GM12865 (cell line): ENCODE measurements at places on chromosomes 5 and 9.

DNA sequence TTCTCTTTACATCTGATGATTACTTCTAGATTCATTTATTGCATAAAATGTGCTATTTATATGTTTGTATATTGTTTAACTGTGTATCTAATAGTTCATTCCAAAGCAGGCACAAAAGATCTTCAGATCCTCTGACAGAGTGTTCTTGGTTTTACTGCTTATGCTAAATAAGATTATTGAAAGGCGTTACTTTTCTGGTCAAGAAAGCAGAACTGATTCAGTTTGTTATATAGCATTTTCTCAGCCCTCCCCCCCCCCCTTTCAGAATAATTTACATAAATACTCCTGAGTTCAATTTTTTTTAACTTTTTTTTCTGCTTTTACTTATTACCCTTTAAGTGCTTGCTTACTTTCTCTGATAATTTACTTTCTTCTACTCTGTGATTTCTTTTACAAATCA lies 15.4 kb downstream of the CDC42SE2 start:
- peak; percentile 69 for DNase-seq

GRCh38 chr9:85640425-85640824 lies 101.3 kb downstream of the AGTPBP1 start:
- no peak for DNase-seq

GRCh38 chr5:155836089-155836803 lies 490.7 kb upstream of the SGCD start:
- DNase-seq: no peak

DNA sequence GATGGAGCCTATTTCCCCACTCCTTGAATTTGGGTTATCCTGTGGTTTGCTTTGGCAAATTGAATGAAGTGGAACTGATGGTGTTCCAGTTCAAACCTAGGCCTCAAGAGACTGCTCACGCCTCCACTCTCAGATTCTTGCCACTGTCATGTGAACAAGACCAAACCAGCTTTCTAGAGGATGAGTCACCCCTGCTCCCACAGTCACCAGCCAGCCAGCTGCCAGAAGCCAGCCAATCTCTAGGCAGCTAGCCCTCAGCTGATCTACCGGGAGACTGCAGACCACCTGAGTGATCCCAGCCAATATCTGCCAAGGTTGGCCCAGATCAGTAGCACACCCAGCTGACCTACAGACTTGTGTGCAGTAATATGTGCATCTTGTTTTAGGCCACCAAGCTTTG lies 300.6 kb downstream of the TMEM38B start:
- no peak for DNase-seq

GRCh38 chr5:92977846-92978540 lies 603.0 kb downstream of the NR2F1-AS1 start:
- DNase-seq: no peak

DNA sequence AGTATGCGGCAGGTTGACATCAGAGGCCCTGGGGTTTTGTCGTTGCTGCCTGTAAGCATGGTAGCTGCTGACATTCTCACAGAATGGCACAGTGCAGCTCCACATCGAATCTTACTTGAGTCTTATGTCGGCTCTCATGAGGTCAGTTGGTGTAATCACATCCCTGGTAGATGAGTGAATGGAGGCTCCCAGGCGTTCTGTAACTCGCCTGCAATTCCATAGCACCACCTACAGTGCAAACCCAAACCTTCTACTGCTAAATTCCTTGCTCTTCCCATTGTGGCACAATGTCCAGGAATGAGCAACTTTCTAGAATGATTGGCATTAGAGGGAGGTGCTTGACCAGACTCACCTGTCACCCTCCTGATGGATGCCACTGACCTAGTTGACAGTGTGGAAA lies 578.4 kb downstream of the CCDC171 start:
- DNase-seq: no peak

DNA sequence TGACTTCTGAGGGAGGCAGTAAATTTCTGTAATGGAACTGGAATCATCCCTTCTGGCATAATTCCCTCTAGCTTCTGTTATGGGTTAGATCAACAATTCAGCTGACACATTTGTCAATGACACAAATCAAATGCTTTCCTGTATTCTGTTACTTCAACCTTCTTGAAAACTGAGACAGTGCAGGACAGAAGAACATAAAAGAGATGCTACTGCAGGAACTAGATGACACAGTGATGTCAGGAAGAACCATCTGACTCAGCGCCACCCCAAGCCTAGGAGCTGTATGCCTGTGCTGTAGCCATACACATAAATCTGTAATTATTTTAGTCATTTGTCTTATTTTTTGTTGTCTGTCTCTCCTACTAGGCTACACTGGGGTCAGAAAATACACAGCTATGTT lies 18.2 kb upstream of the CEP120 start:
- peak; percentile 72 for DNase-seq

DNA sequence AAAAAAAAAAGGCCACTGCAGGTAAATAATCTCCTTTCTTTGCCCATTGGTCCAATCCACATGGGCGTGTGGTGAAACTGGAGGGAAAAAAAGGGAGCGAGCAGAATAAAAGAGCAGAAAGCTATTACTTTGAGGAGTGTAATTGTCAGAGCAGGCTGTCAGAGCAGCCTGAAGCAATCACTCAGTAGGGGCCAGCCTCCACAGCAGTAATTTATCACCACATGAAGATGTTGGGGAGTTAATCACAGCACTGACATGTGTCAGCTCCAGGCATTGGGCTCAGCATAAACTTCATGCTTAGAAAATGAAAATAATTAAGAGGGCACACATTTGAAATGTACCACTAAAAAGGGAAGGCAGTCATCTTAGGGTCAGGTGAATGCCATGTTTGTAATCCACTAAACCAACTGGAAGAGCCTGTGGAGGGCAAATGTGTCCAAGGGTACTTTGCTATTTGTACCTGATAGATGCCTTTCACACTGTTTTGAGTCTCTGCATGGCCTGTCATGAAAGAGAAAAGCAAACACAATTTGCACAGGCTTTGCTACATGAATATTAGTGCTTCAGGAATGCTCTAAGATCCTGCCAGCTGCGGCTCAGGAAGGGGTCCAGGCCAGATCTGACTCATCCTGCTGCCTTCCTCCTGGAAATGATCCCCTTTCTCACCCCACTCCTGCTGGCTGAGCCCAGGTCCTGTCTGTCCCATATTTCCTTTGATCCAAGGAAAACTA lies 2.9 kb upstream of the PTGER4 start:
- DNase-seq: no peak

GRCh38 chr5:67170767-67171166 lies 25.8 kb downstream of the CD180 start:
- no peak for DNase-seq

GRCh38 chr5:83015676-83016075 lies 61.5 kb downstream of the TMEM167A start:
- no peak for DNase-seq

DNA sequence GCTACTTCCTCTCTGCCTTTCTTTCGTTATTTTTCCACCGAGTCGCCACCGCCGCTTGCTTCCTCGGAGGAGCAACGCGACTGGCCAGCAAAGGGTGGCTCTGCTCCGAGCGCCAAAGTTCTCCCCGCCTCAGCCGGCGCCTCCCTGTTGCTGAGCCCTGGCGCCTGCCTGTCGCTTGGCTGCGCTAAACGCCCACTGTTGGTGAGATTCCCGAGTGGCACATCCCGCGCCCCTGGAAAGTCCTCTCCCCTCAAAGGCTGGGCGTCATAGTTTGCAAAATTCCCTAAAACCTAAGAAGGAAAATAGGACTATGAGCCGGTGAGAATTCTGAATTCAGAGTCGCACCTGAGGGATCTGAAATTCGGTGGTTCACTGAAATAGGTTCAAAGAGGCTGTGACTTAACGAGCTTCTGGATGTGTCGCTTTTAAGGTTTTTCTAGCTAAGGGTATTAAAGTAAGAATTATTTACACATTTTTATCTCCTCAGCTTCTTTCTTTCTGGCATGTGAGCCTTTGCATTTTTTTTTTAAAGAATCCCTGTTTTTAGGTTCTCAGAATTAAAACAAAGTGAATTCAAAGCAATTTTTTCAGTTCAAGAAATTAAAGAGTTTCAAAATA lies at the start of gene GRIN3A:
Gene GRIN3A, minus strand, starts transcription at position 82 of the 618 bp plus-strand sequence. CDS start 668 bp downstream, outside the sequence.
- DNase-seq: no peak

GRCh38 chr5:15420201-15420600 lies 79.8 kb upstream of the FBXL7 start:
- DNase-seq: no peak

DNA sequence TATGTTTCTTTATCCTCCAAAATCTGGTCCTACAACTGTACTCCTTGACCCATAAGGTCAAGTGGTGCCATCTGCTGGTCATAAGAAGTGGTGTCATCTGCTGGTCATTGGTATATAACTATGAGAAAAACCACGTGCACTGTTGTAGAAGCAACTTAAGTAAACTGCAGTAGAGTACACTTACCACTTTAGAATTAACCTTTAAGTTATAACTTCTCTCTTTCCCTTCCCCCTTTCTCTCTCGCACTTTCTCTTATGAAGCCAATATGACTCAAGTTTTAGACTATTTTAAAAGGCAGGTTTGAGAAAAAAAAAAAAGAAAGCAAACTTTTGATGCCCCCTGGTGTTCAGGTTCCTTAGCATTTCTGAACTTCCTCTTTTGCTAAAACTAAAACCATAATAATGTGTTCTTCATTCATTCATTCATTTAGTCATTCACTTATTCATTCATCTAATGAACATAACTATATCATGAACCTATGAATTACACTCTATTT lies 12.8 kb upstream of the MTAP start:
- DNase-seq: peak; percentile 86

- no peak for DNase-seq
Observed at GRCh38 chr9:133226219-133227171, 17.4 kb upstream of the OBP2B start.

DNA sequence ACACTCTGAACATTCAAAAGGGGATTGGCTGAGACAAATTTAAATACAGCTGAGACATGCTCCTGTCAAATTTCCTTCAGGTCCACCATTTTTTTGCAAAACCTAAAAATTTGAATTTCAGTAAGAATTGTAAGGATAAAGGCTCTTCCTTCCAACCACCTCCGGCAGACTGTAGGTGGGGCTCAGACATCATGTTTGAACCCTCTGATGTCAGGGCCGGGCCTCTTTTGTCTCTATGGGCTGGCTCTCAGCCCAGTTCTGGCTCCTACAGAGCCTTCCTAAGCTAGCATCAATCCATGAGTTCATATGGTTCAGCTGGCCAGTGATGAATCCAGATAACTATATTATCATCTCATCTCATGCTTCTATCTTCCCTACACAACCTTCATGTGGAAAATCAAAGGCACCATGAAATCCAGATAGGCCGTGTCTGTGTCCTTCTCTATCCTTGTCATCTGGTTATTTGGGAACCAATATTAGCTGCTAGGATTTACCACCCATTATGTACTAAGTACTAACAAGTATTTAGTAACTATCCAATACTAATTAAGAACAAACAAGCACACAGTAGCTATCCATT lies 44.2 kb downstream of the NIPSNAP3B start:
- no peak for DNase-seq

DNA sequence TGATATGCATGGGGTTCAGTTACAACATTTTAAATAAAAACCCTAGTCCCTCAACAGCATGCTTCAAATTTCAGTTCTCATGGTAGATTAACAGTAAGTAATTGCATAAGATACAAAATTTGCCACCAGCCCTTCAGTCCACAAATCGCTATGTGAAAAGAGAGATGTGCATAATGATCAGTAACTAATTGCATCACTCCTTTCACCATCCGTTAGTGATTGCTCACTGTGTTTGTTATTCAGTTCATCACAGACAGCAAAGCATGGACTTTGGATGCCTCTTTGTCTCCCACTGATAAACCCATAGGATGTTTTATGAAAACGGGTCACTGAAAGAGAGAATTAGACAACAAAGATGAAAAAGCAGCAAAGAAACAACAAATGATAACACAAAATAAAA lies 103.2 kb downstream of the MCTP1 start:
- no peak for DNase-seq

GRCh38 chr5:177366528-177367322 lies 9.0 kb downstream of the RGS14 start:
- no peak for DNase-seq

DNA sequence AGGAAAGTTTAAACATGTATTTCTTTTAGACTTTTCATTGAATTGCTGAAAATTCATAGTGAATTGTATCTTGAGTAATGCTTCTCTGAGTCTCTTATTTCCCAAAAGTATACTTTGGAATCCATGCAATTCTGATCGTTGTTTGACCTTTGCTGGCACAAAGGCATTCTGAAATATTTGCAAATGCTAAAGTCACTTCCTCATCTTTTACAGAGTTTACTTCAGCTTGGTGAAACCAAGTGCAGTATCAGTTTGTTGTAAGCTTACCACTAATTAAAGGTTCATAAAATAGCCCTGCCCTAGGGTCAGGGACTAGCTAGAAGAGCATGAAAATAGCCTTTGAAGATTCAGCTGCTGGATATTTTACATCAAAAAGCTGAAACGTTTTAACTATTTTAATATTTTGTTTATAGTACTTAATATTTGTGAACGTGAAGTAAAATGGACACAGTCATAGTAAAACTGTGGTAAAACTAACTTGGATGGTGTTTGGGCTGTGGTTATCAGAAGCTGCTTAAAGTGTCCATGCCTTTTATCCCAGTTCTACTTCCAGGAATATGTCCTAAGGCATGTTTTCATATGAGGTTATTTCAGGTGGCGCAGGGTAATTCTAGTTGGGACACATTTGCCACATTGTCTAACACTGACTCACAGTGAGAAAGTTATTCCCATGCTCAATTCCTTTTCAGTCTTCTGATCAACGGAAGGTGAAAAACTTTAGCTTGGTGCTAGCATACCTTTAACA lies 45.3 kb downstream of the SLC22A5 start:
- DNase-seq: peak; percentile 69

GRCh38 chr9:112817860-112818203 lies 67.3 kb downstream of the SNX30 start:
- no peak for DNase-seq

- DNase-seq: no peak
Observed at GRCh38 chr9:124671861-124672260, 99.2 kb downstream of the NR6A1 start.

- DNase-seq: no peak
Observed at GRCh38 chr9:133264235-133264764, 10.7 kb downstream of the ABO start.

DNA sequence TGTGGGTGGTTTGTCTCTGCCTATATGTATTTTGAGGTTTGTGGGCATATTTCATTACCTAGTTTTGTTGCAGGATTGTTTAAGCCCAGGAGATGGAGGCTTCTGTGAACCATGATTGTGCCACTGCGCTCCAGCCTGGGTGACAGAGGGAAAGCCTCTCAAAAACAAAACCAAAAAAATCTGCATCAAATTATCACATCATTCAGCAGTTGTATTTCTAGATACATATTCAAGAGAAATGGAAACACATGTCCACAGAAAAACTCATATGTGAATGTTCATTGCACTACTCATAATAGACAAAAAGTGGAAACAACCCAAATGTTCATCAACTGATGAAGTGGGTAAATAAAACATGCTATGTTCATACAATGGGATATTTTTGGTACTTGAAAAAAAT lies 29.9 kb downstream of the HSPA4 start:
- no peak for DNase-seq

- no peak for DNase-seq
Observed at GRCh38 chr5:34891981-34892380, 23.3 kb downstream of the RAD1 start.
